ENCODE measurements at places on chromosomes 12 and 14. TPM values are rescaled to one million over a fixed set of nuclear protein-coding genes. Genes with fewer than 3 reads are reported as not detected.
A peak's percentile ranks its signal among the peaks of the same experiment; 100 is the strongest.

IFNG-AS1 gene
- not detected for total RNA-seq

GRCh38 chr12:108115123-108116121 lies 13.7 kb upstream of the WSCD2 start:
- DNase-seq = no peak

- DNase-seq = no peak
Measured at GRCh38 chr12:130770413-130771028, 54.4 kb upstream of the RIMBP2 start.

ERBB3 gene
- 93.2 TPM for total RNA-seq

TAS2R9 gene
- not detected for total RNA-seq

- no peak for DNase-seq
Measured at GRCh38 chr14:68181519-68182326, 362.1 kb downstream of the RAD51B start.

GRCh38 chr14:73293782-73294781 lies 56.8 kb downstream of the PAPLN start:
- no peak for DNase-seq

COL2A1 gene
- 0.08 TPM for total RNA-seq

- DNase-seq = no peak
Measured at GRCh38 chr14:67746927-67747326, 45.2 kb downstream of the RDH12 start.

DNA sequence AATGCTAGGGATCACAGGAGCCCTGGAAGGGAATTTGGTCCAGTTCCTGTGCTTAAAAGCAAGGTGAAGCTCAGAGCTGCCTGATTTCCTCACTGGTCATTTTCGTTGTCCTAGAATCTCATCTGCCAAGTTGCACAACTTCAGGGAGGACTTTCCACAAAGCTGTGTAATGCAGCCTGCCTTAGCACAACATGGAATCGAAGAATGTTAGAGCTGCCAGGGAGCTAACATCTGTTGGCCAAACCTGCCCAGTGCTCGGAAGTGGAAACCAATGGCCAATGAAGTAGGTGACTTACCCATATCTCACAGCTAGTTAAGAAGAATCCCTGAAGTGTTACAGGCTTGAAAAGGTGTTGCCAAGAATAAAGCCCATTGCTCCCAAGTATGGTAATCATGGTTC lies 79.9 kb upstream of the SSTR1 start:
- DNase-seq = no peak

- no peak for DNase-seq
Measured at GRCh38 chr12:44875954-44876543, at the start of gene NELL2. Gene NELL2, minus strand, starts transcription at chr12:44876315. Its CDS starts 446 bp downstream, at chr12:44875869.

GRCh38 chr14:58872061-58872460 lies 234.3 kb downstream of the DACT1 start:
- DNase-seq = no peak

GRCh38 chr12:4052691-4053090 lies 179.5 kb upstream of the PARP11 start:
- no peak for DNase-seq

DNA sequence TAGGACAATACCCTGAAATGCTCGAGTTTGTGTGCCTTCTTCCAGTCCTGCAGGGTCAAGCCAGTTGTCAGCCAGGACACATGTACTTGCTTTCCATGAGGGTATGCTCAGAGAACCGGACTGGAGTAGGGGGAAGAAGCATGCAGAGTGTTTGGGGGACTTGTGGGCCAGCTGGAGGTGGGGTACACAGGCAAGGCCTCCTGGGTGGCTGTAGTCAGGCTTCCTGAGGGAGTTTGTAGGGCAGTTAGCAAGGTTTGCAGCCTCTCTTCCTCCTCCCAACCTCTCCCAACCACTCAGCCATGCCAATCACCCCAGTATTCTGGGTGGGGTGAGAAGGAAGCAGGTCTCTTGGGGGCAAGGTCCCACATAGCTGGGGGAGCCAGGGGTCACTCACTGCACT lies 47.0 kb upstream of the RHOJ start:
- no peak for DNase-seq

DNA sequence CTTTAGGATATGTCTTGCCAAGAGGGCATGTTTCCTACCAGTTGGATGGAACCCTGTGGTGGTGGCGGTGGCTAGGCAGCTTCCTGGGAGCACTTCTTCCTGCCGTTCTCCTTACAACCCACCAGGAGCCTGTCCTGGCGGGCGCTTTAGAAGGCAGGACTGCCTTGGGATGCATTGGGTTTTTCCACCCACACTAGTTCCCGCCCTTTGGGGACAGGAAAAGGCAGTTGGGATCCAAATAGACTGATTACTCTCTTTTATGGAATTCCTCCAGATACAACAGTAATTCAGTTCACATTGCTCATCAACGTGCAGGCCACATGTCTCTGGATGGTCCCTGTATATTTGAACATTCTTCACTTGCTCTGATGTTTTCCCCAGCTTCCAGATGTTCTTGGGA lies 305.7 kb upstream of the SSTR1 start:
- DNase-seq = no peak

RFX4 gene
- total RNA-seq = not detected

DNA sequence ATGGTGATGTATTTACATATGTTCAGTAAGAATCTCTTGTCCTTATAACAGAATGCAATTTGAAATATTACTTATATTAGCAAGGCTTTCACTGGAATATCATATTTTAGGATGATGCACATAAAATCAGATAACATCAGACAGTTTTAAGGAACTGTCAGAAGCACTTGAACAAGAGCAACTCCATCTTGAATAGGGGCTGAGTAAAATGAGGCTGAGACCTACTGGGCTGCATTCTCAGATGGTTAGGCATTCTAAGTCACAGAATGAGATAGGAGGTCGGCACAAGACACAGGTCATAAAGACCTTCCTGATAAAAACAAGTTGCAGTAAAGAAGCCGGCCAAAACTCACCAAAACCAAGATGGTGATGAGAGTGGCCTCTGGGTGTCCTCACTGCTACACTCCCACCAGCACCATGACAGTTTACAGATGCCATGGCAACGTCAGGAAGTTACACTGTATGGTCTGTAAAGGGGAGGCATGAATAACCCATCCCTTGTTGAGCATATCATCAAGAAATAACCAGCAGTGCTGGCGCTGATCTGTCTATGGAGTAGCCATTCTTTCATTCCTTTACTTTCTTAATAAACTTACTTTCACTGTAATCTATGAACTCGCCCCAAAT lies 27.6 kb upstream of the ETV6 start:
- no peak for DNase-seq

PDE3A gene
- total RNA-seq = 0.75 TPM

DNA sequence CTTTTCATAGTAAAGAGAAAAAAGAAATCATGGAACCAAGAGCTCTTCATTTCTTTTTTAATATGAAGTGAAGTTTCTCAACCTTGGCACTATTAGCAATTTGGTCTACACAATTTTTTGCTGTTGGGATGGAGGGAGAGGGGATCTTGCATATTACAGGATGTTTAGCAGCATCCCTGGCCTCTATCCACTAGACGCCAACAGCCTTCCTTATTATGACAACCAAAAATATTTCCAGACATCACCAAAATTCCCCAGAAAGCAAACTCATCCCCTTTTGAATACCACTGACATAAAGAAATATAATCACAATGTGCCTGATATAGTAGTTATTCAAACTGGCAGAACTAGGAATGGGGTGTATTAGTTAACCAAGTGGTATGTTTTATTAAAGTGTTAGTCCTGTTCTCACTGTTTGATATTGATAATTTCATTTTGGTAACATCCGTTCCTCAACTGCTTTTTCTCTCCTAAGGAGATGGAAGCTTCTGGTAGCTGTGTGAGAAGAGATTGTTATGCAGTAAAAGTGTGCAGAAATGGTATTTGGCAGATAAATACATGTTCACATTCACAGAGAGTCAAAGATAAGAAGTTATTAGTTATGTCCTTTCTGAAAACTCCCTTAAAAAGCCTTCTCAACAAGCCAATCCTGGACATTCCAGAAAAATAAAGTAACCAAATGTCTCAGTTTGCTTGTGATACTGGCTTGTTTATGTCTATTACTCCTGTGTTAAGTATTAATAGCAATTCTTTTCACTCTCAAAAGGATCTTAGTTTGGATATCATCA lies 699.9 kb downstream of the C12orf50 start:
- no peak for DNase-seq

TOMM20L gene
- not detected for total RNA-seq

- no peak for DNase-seq
Measured at GRCh38 chr12:120109570-120110267, 6.8 kb downstream of the RAB35 start.

- peak; percentile 70 for DNase-seq
Measured at GRCh38 chr12:57772429-57773322, at the start of gene EEF1AKMT3. Gene EEF1AKMT3, plus strand, starts transcription at chr12:57772614. Its CDS starts 111 bp downstream, at chr12:57772725.

- DNase-seq = no peak
Measured at GRCh38 chr12:57807285-57807684, 11.2 kb downstream of the AVIL start.

- DNase-seq = no peak
Measured at GRCh38 chr12:48894271-48894670, 28.6 kb upstream of the RND1 start.

GRCh38 chr14:23559010-23559925 lies 3.2 kb downstream of the THTPA start:
- DNase-seq = no peak

DNA sequence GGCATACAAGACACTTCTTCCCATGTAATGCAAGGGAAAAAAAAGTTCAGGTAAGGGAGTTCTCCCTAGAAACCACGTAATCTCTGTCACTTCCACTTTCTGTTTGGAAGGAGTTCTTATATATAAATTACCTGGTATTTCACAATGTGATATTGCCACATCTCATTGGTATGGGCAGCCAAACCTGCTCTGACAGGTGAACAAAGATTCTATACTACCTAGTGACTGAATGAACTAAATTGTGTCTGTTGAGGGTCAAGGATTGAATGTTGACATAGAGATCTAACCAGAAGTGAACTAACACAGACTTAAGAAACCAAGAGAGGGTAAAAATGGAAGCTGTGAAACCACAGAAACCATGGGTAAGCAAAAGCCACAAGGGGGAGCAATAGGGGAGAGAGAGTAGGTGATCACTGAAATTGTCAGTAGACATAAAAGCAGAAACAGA lies 161.3 kb downstream of the RPL10L start:
- no peak for DNase-seq

DNA sequence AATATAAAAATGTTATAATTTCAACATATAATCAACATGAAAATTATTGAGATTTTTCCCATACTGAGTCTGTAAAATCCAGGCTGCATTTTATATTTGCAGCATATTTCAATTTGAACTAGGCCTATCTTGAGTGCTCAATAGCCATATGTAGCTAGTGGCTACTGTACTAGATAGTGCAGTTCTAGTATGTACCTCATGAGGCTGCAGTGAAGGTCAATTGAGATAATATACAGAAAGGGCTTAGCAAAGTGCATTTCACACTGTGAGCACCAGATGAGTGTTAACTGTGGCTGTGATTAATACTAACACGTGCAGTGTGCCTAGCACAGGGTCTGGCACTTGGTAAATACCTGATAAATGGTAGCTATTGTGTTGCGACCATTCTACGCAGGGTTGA lies 5.4 kb upstream of the SLC22A17 start:
- no peak for DNase-seq

DNA sequence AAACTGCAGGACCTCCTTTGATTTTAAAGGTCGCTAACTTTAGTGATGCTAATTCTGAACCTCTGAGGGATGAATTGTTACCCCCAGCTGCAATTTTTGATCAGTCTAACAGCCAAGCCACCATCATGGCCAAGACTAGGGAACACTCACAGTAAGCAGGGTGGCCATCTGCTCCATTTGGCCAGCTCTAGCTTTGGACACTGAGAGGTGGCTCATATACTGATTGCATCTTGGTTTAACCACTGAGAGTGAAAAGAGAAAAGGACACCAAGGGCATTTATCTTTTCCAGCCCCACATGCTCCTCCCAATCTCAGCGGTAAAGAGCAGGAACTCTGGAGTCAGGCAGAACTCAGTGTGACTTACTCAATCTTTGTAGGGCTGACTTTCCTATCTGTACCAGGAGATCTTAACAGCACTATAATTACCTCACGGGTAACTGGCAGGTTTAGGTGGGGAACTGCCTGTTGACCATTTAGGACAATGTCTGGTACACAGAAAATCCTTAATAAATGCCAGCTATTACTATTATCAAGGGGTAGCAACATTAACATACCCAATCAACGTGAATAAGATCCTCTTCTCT lies 6.2 kb downstream of the LPCAT3 start:
- no peak for DNase-seq

ARHGDIB gene
- total RNA-seq = 22.3 TPM

DNA sequence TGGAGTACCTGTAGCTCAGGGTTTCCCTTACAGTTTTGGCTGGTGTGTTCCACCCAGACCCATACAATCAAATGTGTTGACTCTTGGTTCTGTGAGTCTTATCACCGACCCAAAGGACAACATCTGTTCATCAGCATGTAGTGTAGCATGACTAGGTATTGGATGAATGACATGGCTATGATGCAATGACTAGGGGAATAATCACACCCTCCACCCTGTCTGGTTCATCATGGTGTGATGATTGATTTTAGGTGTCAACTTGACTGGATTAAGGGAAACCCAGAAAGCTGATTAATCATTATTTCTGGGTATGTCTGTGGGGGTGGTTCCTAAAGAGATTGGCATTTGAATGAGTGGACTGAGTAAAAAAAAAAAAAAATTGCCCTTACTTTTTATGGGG lies 311.3 kb downstream of the DPF3 start:
- DNase-seq = no peak

CCDC197 gene
- total RNA-seq = not detected

DNA sequence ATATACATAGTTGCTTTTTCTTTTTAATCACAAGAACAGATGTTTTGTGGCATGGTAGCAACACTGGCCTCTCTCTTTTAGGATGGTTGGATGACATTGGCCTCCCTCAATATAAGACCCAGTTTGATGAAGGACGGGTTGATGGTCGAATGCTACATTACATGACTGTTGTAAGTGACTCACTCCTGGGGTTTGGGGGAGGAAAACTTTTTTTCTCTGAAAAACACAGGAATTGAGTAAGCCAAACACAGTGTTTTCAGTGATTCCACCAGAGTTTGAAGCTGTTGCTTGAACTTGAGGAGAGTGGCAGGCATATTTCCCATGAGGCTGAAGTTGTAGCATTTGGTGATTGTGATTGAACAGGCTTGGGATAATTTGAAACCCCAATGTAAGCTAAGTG lies 13.7 kb upstream of the REP15 start:
- no peak for DNase-seq

DNA sequence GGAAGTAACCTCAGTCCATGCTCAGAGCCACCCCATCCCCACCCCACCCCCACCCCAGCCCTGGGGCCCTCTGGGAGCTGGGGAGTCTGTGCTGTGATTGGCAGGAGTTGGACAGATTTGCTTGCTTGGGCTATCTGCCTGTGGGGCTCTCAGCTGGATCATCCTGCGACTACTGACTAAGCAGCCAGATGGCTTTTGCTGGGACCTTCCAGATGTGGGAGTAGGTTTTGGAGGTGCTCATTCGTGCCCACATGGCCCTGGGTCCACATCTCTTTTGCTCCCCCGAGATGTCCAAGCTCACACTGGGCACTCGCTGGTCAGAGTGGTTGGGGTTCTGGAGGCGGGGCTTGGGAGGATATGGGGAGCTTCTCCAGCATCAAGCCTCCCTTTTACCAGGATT lies 138.9 kb downstream of the TSPAN9 start:
- DNase-seq = no peak

- no peak for DNase-seq
Measured at GRCh38 chr12:111435661-111436201, 30.0 kb downstream of the SH2B3 start.

GRCh38 chr14:90405101-90405500 lies 8.3 kb downstream of the CALM1 start:
- no peak for DNase-seq

BLOC1S1 gene
- 97.2 TPM for total RNA-seq

All from left lobe of liver (tissue), 2 donors.